ENCODE measurements at places on chromosomes 2 and 18.

DNA sequence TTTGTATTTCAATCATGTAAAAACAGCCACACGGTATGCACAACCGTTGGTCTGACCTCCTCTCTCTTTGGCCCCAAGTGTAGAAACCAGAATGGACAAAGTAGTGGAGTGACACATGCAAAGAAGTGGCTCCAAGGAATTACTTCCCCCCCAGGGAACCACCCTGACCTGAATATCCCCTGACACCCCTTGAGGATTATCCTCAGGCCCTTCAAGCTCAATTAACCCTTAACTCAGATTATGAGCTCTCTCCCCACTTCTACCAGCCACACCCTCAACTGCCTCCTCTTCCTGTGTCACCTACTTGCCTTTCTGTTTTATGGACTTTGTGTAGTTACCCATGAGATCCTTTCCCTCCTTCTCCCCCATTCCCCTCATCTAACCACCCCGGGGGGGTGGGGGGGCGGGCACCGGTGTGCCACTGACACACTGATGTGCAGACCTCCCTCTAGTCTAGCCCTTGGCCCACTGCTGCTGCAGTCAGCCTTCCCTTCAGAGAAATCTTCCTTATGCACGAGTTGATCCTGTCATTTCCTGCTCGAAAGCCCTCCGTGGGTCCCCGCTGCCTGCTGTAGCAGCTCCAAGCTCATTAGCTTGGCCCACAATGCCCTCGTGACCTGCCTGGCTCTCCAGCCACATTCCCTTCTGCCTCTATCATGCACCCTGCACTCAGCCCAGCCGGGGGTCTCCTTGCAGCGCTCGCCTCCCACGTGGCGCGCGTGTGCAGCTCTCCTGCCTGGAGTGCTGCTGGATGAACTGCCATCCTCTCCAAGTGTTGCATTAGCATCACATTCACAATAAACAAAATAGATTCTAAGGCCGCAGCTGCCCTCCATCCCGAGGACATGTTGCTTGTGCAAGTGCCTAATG is 40.1 kb upstream of the TMEM177 start:
- no peak for DNase-seq

DNA sequence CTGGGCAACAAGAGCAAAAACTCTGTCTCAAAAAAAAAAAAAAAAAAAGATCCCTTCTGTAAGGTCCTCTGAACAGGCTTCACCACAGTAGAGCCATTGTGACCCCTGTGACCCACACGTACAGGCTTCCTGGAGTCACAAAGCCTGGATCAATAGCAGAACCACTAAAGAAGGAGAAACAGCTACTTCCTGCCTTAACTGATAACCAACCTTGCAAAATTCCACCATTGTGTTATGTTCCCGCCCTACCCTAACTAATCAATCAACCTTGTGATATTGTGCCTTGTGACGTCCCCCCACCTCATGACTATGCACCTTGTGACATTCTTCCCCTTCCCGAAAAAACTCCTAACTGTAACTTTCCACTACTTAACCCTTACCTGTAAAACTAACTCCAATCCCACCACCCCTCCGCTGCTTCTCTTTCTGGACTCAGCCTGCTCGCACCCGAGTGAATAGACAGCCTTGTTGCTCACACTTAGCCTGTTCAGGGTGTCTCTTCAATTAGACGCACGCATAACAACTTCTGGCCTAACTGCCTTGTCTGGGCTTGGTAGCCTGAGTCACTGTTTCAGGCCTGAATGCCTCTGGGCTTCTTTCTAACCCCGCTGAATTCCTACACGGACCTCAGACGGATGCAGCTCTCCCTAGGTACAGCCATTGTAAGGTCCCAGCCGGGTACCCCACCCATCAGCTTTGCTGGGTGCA is 13.9 kb downstream of the SCYGR8 start:
- DNase-seq: no peak

DNA sequence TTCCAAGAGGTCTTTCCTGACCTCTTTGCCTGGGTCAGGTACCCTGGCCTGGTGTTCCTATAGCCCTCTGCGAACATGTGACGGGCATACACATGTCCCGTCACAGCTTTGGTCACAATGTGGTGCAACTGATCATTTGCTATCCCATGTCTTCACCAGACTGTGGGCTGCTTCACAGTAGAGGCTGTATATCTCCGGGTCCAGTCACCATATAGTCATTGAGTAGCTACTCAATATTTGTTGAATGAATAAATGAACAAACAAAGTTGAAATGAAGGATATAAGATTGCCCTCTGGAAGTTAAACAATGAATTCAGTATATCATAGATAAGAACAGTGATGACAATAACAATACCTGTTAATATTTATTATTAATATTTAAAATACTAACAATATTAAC is 16.8 kb downstream of the AOX1 start:
- no peak for DNase-seq

DNA sequence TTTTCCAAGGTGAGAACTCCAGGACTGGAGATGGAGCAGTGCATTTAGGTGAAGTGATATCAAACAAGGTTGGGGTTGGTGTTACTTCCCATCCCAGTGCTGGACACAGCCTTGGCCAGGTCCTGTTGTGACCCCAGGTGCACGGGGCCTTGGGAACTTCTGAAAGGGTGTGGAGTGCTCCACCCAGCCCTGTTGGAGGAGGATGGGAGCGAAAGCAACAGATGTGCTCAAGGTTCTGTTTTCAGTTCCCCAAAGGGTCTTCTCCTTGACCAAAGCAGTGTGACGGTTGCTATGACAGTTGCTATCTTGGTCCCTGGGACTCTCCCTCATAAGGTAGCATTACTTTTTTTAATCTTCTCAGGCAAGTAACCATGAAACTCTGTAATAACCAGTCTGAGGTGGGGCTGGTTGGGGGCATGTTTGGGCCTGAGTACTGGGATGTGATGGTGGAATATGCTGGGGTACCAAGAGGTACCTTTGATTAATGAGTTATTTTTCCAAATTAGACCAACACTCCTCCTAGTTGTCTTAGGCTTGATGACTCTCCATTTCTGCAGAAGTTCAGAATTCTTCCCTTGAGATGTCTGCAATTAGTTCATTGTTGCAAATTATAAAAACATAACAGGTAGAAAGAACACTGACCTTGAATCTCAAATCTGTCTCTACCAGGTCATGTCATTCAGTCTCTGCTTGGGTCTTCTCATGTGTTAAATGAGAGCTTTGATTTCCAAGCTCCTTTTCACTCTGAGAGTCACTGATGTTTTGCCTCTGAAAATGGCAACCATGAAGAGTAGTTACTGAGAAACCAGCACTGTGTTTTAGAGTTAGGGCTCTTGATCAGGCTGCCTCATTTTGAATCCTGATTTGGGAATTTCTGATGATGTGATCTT is 154.5 kb downstream of the RPIA start:
- DNase-seq: no peak

- DNase-seq: no peak
These were observed 14.8 kb upstream of the CXCR4 start for GRCh38 chr2:136132825-136133155.

- DNase-seq: no peak
These were observed 155.9 kb downstream of the WDPCP start for GRCh38 chr2:63432373-63432772.

- no peak for DNase-seq
These were observed 52.0 kb downstream of the ZFP36L2 start for GRCh38 chr2:43174368-43174916.

Measured in hematopoietic multipotent progenitor cell treated with erythropoietin and hydrocortisone succinate and interleukin-3 and kit ligand, for 15 days (in vitro differentiated cells).